Cerebellum (tissue), 4 donors: ENCODE measurements at places on chromosomes 7 and 10. TPM values are rescaled to one million over a fixed set of nuclear protein-coding genes. Genes with fewer than 3 reads are reported as not detected.

Gene ITGB8
- total RNA-seq, result 82.5 TPM

- DNase-seq, result peak; percentile 54
Observed at GRCh38 chr7:139777133-139777891, 486 bp downstream of the HIPK2 start.

DNA sequence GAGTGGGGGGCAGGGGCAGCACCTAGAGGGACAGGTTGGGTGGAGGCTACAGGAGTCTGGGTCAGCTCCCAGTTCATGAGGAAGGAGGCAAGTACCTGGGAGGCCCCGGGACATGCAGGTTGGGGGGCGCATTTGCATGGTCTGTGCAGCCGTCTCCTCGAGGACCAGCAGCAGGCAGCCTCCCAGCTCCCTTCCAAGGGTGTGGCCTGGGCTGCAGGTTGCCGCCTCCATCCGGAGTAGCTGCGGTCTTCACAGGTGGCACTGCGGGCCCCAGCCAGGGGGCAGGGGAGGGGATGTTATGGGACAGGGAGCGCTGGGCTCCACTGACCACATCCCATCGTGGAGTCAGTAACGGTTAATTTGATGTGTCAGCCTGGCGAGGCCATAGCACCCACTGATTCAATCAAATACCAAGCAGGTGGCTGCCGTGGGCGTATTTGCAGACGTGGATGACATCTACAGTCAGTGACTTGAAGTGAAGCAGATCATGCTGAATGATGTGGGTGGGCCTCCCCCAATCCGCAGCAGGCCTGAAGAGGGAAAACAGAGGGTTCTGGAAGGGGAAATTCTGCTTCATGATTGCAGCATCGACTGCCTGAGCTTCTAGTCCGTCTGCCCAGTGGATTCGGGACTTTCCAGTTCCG, 81.6 kb downstream of the PRKAG2 start:
- no peak for DNase-seq

GRCh38 chr10:33027088-33027487, 69.1 kb upstream of the ITGB1 start:
- DNase-seq, result no peak

GRCh38 chr10:44995914-44996669, 4.6 kb upstream of the ZNF22 start:
- DNase-seq, result no peak

GRCh38 chr7:81616951-81617350, 152.9 kb downstream of the HGF start:
- no peak for DNase-seq
